Sigmoid colon (tissue), 7 donors: ENCODE measurements at places on chromosomes 6 and 20. TPM values are rescaled to one million over a fixed set of nuclear protein-coding genes. Genes with fewer than 3 reads are reported as not detected.

DNA sequence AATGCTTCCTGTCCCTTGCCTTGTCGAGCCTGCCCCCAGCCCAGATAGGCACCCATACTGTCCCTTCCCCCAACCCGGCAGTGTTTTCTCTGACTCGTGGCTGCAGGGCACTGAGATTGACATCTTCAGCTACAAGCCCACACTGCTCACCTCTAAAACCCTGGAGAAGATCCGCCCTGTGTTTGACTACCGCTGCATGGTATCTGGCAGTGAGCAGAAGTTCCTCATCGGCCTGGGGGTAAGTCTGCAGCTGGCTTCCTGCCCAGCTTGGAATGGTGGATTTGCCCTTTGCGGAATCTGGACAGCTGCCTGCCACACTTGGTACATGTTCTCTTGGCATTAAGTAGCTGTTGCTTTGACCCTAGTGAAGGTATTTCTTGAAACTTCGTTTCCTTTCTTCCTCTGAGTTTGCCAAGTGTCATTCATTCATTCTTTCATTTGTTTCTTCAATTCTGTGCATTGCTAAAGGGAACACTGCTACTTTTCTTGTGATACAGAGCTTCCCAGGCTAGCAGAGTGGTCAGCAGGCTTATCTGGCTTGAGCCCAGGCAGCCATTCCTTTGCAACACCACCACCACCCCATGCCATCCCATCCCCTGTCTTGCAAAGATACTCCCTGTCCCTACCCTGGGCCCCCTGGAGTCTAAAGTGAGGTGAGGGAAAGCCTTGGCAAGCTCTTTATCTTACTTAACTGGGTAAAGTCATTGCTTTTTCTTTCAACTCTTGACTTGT lies 26.2 kb downstream of the CCDC167 start:
- no peak for DNase-seq

GRCh38 chr6:52157301-52157941 lies 28.8 kb upstream of the IL17A start:
- no peak for DNase-seq

DNA sequence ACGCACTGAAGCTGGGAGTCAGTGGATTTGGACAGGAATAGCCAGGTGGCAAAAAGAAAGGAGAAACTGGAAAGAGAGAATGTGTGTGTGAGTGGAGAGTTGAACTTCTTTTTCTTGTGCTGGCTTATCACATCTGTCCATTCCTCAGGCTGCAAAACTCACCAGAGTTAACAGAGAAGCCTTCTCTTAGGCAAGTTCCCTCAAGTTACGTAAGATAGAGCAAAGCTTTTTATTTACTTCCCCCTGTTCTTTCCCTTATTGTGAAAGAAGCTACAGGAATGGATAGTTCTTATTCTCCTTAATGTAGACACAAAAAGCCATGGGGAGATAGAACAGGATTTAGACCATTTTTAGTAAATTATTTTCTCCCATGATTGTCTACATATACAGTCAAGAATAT lies 188.6 kb downstream of the BMP2 start:
- no peak for DNase-seq

GRCh38 chr20:17609811-17610377 lies 40.0 kb downstream of the DSTN start:
- DNase-seq: no peak

DNA sequence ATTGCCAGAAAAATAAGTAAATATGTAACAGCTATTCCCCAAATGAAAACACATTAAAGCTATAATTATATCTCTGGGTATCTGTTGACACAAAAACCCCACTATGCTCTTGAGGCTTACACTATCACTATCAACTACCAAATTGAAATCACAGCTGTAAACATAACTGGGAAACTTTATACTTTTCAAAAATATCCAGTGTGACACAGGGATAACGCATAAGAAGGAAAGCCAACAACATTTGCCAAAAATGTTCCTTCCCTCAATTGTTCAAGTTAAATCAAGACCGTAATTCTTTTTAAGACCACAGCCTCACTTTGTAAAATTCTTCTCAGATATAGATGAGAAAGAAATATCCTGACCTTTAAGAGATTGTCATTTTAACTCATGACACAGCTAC lies 3.1 kb downstream of the ZHX3 start:
- DNase-seq: no peak

Gene TUBE1
- 37.5 TPM for total RNA-seq

Gene RBM24
- 15.0 TPM for total RNA-seq

Gene LRRC1
- total RNA-seq: 20.8 TPM

Gene SOX12
- 9.7 TPM for total RNA-seq
